ENCODE measurements at places on chromosomes 16 and 17.

- no peak for DNase-seq
These were observed 667.4 kb upstream of the SALL1 start for GRCh38 chr16:51818342-51818944.

DNA sequence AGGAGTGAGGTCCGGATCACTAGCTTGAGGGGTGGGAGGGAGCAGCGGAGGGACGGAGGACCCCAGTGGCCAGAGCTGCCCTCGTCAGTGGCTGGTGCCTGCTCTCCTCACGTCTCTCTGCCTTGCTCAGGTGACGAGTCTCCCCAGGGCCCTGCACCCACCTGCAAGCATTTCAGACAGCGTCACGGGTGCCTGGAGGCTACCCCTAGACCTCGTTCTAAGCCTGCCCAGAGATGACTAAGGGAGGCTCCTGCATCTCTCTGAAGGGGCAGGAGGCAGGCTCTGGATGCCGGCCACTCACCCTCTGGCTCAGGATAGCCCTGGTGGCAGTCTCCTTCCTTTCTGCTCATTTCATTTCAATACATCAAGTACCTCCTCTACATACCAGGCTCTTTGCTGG lies 68.8 kb downstream of the MRC2 start:
- DNase-seq: no peak

- DNase-seq: no peak
These were observed 127.3 kb downstream of the KATNIP start for GRCh38 chr16:27677263-27677662.

DNA sequence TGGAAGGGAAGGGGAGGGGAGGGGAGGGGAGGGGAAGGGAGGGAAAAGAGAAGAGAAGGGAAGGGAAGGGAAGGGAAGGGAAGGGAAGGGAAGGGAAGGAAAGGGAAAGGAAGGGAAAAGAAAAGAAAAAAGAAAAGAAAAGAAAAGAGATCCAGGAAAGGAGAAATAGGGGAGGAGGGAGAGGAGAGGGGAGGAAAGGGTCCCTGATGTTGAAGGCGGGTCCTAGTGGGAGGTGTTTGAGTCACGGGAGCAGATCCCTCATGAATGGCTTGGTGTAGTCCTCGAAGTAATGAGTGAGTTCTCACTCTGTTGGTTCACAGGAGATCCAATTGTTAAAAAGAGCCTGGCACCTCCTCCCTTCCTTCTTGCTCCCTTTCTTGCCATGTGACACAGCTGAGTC lies 6.9 kb upstream of the USP31 start:
- no peak for DNase-seq
